ENCODE measurements at places on chromosomes 1 and 21.

- DNase-seq = peak; percentile 32
Measured at GRCh38 chr1:225480825-225481434, 53.1 kb upstream of the LBR start.

GRCh38 chr1:247409869-247410544 lies 6.0 kb upstream of the NLRP3 start:
- peak; percentile 68 for DNase-seq

- DNase-seq = no peak
Measured at GRCh38 chr1:215076322-215076721, 6.2 kb upstream of the KCNK2 start.

DNA sequence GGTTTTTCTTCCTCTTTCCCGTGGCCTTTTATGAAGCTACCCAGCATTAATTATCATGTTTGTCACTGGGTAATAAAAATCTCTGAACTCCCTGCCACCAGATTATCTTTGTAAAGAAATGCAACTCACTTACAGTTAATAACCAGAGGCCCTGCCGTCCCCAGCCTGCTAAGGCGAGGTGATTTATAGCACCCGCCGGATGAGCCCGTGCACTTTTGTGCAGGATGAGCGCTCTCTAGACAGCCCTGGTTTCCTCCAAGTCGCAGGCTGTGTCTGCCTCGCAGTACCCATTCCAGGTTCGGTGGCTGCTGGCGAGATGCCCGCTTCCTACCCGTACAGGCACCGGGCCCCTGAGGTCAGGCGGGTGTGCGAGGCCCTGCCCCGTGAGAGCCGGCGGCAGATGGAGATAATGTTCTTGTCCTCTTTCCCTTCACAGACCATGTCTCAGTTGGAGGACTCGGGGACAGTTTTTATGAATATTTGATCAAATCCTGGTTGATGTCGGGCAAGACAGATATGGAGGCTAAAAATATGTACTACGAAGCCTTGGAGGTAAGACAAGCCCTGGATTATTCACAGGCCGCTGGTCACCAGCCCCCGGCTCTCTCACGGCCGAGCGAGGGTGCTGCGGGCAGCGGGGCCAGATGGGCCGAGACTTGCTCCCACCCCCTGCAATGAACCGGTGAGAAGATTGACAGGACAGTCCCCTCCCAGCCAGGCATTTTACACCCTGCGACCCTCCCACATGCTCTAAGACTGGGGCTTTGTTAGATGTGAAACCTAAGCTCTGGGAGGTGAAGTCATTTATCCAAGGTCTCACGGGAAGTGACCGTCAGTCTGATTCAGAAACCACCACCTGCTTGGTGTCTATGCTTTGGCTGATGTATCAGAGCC lies 28.5 kb upstream of the SELENON start:
- peak; percentile 4 for DNase-seq

DNA sequence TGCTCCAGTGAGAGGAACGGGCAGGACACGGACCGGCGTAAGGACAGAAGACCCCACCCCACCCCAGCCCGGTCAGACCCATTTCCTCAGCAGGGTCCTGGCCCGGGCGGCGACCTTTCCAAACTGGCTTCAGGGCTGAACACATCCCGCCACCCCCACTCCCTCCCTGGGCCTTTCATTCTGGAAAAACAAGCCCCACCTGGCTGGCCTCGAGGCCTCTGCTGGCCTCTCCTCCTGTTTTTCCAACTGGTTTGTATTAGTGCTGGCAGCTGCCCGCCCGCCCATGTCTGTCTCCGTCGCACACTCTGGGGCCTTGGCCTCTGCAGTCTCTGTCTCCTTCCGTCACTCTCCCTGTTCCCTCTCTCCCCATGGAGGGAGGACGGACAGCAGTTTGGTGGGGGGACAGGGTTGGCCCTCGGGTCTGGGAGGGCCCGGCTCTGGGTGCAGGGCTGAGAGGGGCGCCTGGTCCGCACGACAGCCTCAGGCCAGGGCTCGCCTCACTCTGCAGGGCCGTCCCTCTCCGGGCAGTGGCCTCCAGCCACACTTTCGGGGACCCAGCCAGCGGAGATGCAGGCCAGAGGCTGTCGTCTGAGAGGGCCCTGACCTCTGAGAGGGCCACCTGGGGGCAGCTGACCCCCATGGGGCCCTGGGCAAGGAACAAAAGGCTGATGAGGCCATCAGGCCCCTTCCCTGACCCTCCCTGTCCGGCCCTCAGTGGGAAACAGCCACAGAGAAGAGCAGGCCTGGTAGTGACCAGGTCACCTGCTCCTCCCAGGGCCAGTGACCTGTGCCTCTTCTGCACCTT lies 1.5 kb upstream of the MXRA8 start:
- no peak for DNase-seq

GRCh38 chr1:82329226-82329625 lies 528.5 kb downstream of the ADGRL2 start:
- DNase-seq = no peak

DNA sequence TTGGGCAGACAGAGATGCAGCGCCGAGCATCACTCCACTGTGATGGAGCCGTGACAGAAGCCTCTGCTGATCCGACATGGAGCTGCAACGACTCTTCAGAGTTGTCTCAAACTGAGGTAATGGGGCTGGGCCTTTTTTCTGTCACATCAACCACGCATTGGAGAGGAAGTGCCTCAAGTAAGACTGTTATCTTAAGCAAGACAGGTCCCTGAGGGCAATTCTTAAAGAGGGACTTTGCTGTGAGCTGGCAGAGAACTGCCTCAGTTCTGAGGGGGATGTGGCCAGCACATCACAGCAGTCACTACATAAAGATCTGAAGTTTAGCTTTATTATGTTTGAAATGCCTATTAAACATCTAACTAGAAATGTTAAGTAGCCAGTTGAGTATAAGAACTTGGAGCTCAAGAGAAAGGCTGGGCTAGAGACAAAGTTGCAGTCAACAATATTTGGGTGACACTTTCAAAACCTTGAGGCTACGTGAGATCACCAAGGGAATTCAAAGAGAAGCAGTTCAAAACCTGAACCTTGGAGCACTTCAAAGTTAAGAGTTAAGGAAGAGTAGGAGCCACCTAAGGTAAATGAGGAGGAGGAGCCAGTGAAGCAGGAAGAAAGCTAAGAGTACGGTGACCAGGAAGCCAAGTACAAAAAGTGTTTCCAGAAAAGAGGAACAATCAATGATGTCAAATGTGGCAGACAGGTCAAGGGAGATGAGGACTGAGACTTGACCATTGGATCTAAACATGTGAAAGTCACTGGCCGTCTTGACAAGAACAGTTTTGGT lies 54.2 kb upstream of the BCL9 start:
- DNase-seq = no peak

GRCh38 chr21:34031835-34032370 lies 41.5 kb upstream of the MRPS6 start:
- no peak for DNase-seq

GRCh38 chr1:39970274-39970673 lies 15.3 kb downstream of the MFSD2A start:
- DNase-seq = no peak

GRCh38 chr21:16250273-16250672 lies 520.5 kb downstream of the USP25 start:
- no peak for DNase-seq

DNA sequence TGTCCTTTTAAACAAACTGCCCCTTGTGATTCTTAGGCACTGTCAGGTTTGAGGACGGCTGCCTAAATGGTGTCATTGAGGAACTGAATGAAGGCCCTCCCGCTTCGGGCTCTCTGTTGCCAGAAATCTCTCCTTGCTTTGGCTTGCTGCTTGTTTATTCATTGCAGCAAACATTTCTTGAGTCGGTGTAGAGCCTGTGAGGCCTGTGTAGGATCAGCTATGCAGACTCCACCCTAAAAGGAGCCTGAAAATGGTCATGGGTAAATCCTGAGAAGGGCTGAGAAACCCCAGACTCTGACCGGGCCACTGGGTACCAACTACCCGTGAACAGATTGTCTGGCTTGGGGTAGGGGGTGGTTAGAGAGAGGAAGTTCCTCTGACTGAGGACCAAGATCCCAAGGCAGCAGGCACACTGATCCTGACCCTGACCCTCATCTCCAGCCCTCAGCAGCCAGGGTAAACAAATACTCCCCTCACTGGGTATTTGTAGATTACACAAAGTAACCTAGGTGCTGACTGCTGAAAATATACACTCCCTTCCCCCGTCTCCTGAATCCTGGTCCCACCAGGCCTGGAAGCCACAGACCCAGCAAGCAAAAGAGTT lies 3.1 kb downstream of the IL6R start:
- DNase-seq = peak; percentile 62

DNA sequence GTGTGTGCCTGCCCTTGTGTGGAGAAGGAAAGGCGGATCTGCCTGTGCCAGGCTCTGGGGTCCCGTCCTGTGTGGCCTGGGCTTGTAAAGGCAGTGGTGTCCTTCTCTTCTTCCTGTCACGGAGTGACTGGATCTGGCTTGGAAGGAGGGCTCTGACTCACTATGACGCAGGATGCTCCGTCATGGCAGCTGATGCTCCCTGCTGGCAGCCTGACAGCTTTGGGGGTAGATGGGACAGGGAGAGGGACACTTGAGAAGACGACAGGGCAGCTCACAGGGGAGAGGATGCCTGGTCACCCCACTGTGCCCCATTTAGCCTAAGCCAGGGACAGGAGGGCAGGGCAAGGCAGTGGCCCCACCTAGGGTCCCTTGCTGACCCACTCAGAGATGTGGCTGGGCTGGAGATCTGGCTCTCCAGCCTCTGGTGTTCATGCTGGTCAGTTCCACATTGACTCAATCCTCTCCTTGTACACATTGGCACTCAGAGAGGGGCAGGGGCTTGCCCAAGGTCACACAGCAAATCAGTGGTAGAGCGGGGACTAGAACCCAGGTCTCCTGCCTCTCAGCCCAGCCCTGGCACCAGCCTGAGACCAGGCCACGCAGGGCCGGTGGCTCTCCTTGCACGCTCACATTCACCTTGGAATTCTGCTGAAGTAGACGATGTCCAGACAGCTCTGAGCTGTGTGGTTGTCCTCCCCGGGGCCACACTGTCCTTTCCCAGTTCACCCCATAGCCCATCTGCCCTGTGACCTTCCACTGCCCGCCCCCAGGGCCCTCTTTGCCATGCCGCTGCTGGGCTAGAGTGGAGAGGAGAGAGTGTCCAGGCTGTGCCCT lies 2.8 kb upstream of the FAM131C start:
- peak; percentile 34 for DNase-seq

- peak; percentile 39 for DNase-seq
Measured at GRCh38 chr1:197399755-197400521, 131.9 kb downstream of the CRB1 start.

DNA sequence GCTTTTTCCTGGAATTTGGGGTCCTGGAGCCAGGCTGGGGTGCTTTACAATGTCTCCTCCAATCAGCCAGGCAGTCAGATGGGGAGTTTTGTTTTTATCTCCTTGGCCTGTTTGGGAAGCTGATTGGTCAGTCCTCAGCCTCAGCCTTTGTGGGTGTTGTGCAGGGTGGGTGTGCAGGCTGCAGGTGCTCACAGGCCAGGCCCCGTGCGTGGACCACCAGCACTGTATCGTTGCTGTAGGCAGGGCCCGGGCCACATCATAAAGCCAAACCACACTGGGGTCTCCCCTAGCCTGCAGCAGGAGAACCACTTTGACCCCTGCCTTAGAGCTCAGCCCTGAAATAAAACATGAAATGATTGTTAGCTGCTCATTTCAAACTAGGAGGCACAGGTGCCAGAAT lies 8.6 kb downstream of the PRDM16 start:
- no peak for DNase-seq

Measured in suppressor macrophage treated with lipopolysaccharide for 1 hour (primary cell).